Endothelial cell (in vitro differentiated cells): ENCODE measurements at places on chromosomes 7 and 10. TPM values are rescaled to one million over a fixed set of nuclear protein-coding genes. Genes with fewer than 3 reads are reported as not detected.
A peak's percentile ranks its signal among the peaks of the same experiment; 100 is the strongest.

C10orf67 gene
- total RNA-seq: not detected

DNA sequence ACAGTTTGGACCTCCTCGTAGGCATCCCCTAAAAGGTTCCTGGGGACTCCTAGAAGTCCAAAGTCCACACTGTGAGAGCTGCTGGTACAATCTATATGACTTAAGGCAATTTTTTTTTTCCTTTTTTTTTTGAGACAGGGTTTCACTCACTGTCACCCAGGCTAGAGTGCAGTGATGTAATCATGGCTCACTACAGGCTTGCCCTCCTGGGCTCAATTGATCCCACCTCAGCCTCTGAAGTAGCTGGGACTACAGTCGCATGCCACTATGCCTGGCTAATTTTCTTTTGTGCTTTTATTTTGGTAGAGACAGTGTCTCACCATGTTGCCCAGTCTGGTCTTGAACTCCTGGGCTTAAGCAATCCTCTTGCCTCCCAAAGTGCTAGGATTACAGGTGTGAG, 4.6 kb upstream of the SPOCK2 start:
- no peak overlapping the region for H3K27ac ChIP-seq
- peaks cover 3% of the 10 kb centered on the region for H3K36me3 ChIP-seq
- DNase-seq: no peak
- peaks cover 8% of the 10 kb centered on the region for H3K27me3 ChIP-seq
- peaks cover 17% of the 10 kb centered on the region for H3K4me1 ChIP-seq
- H3K4me3 ChIP-seq: no peak overlapping the region

SFMBT2 gene
- 16.0 TPM for total RNA-seq

PRPS1L1 gene
- not detected for total RNA-seq

GRCh38 chr10:37703114-37703513, 154.3 kb downstream of the ZNF248 start:
- peaks cover 9% of the 10 kb centered on the region for H3K27me3 ChIP-seq
- no peak overlapping the region for H3K27ac ChIP-seq
- no peak for DNase-seq
- H3K4me3 ChIP-seq: peak overlapping the region; percentile 37

ACTR3C gene
- 0.87 TPM for total RNA-seq

GPR85 gene
- 3.0 TPM for total RNA-seq

GRCh38 chr10:58844680-58845079, 331.8 kb upstream of the PHYHIPL start:
- peaks cover 1% of the 10 kb centered on the region for H3K27me3 ChIP-seq
- no peak overlapping the region for H3K27ac ChIP-seq
- H3K4me1 ChIP-seq: no peaks in the 10 kb centered on the region
- no peaks in the 10 kb centered on the region for H3K36me3 ChIP-seq

IRF5 gene
- total RNA-seq: 3.9 TPM

DNA sequence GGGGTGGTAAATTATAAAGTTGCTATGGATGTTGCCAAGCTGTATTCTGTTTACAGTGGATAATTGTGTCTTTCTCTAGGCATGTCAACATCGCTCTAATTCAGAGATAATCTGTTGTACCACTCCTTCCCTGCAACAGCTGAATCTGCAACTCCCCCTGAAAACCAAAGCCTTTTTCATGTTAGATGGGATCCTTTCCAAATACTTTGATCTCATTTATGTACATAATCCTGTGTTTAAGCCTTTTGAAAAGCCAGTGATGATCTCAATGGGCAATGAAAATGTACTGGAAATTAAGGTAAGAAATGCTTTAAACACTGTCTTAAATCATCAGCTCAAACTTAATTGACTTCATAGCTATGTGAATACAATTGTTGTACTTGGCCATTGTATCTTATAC, 91.0 kb downstream of the MET start:
- H3K4me3 ChIP-seq: no peak overlapping the region
- peaks cover 13% of the 10 kb centered on the region for H3K36me3 ChIP-seq
- no peak overlapping the region for H3K27ac ChIP-seq
- no peak for DNase-seq
- no peaks in the 10 kb centered on the region for H3K27me3 ChIP-seq
- H3K4me1 ChIP-seq: peaks cover 14% of the 10 kb centered on the region

- no peak overlapping the region for H3K27ac ChIP-seq
- no peak for DNase-seq
- H3K4me3 ChIP-seq: no peak overlapping the region
- H3K4me1 ChIP-seq: peaks cover 22% of the 10 kb centered on the region
- H3K36me3 ChIP-seq: peaks cover 57% of the 10 kb centered on the region
Observed at GRCh38 chr7:111866787-111867186, 304.5 kb upstream of the IMMP2L start.

- H3K4me3 ChIP-seq: no peak overlapping the region
- peaks cover 2% of the 10 kb centered on the region for H3K27me3 ChIP-seq
- no peak for DNase-seq
- no peaks in the 10 kb centered on the region for H3K36me3 ChIP-seq
- no peak overlapping the region for H3K27ac ChIP-seq
- H3K4me1 ChIP-seq: peaks cover 15% of the 10 kb centered on the region
Observed at GRCh38 chr7:148925836-148926235, 41.7 kb upstream of the EZH2 start.

EXOC6 gene
- 28.5 TPM for total RNA-seq

AKR1C4 gene
- total RNA-seq: not detected

GRCh38 chr10:89134963-89135362, 72.2 kb downstream of the CH25H start:
- peaks cover 3% of the 10 kb centered on the region for H3K27me3 ChIP-seq
- no peak overlapping the region for H3K27ac ChIP-seq
- no peak for DNase-seq
- H3K4me3 ChIP-seq: no peak overlapping the region
- H3K36me3 ChIP-seq: no peaks in the 10 kb centered on the region

GRCh38 chr10:66982792-66983474, 57.1 kb downstream of the LRRTM3 start:
- peak; percentile 4 for DNase-seq
- no peak overlapping the region for H3K27ac ChIP-seq
- H3K27me3 ChIP-seq: peaks cover 2% of the 10 kb centered on the region
- peaks cover 3% of the 10 kb centered on the region for H3K4me1 ChIP-seq
- no peaks in the 10 kb centered on the region for H3K36me3 ChIP-seq

CFAP43 gene
- 0.56 TPM for total RNA-seq

ADAM12 gene
- total RNA-seq: 9.0 TPM

GRCh38 chr10:86170255-86171108, 196.1 kb downstream of the GRID1 start:
- H3K27me3 ChIP-seq: peaks cover 10% of the 10 kb centered on the region
- no peaks in the 10 kb centered on the region for H3K36me3 ChIP-seq
- no peak for DNase-seq

GRCh38 chr10:36367362-36367761, 725.3 kb upstream of the FZD8 start:
- no peaks in the 10 kb centered on the region for H3K36me3 ChIP-seq
- no peak overlapping the region for H3K4me3 ChIP-seq
- H3K27ac ChIP-seq: no peak overlapping the region
- no peaks in the 10 kb centered on the region for H3K4me1 ChIP-seq

DNA sequence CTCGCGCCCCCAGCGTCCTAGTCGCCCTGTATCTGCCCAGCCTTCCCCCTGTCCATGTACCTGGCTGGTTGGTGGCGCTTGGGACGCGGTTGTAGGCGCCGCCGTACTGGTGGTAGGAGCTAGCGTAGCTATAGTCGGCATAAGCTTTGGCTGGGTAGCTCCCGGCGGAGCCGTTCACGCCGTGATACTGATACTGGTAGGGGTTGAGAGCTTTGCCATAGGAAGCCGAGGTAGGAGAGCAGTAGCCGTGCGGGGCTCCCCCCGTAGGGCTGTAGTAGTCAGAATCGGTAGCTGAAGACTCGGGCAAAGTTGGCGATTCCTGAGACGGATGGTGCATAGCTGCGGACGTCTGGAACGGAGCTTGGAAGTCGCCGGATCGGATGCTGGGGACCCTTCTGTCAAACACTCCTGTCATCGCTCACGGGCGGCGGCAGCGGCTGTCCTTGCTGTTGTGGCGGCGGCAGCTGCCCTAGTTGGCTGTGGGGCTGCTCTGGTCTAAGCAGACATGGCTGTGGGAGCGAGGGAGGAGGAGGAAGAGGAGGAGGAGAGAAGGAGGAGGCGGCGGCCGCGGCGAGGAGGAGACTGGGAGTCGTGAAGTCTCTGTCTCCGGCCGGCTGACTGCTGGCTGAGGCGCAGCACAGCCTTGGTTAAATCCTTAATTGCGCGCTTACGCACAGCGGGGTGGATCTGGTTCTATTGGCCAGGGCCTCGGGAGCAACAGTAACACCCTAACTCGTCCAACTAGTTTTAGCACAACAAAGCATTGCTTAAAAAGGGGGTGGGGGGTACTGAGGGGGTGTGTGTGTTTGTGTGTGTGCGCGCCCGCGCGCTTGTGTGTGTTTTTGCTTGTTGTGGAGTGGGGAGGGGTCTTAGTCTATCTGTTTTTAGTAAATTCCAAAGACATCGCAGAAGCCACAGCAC, at the start of gene DLX5:
Gene DLX5, minus strand, starts transcription at position 623 of the 921 bp plus-strand sequence. Its CDS starts 208 bp downstream, at position 415.
- H3K27ac ChIP-seq: no peak within 1 kb of the TSS
- DNase-seq: no peak
- H3K27me3 ChIP-seq: peaks cover 24% of the 10 kb centered on the region
- H3K4me1 ChIP-seq: peaks cover 58% of the 10 kb centered on the region

GRCh38 chr10:32298075-32298812, 48.7 kb downstream of the EPC1 start:
- peaks cover 11% of the 10 kb centered on the region for H3K4me1 ChIP-seq
- no peak for DNase-seq
- no peaks in the 10 kb centered on the region for H3K27me3 ChIP-seq
- H3K27ac ChIP-seq: peak overlapping the region; percentile 9
- no peak overlapping the region for H3K4me3 ChIP-seq
- H3K36me3 ChIP-seq: peaks cover 5% of the 10 kb centered on the region

- H3K36me3 ChIP-seq: peaks cover 45% of the 10 kb centered on the region
- H3K27me3 ChIP-seq: peaks cover 27% of the 10 kb centered on the region
- peak overlapping the region; percentile 100 for H3K4me3 ChIP-seq
Observed at GRCh38 chr10:102646610-102647442, 2.5 kb downstream of the TRIM8 start.

DNA sequence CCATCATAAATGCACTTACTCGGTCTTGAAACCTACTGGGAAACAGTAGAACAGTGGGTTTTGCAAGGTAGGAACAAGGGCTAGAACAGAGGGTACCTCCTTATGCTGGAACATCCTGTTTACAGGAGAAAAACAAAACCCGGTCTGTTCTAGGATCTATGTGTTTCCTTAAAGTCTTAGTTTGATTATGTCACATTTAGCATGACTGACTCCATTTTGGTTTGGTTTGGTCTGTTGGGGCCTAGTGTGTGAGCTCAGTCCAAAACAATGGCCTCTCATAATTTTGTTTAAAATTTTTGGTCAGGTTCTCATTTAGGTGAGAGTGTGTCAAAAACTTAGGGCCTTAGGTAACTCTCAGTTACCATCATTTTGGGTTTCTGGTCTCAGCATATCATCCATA, 96.3 kb upstream of the TRIM24 start:
- no peak for DNase-seq
- H3K36me3 ChIP-seq: peaks cover 4% of the 10 kb centered on the region
- no peaks in the 10 kb centered on the region for H3K4me1 ChIP-seq
- no peak overlapping the region for H3K27ac ChIP-seq
- no peak overlapping the region for H3K4me3 ChIP-seq
- H3K27me3 ChIP-seq: peaks cover 3% of the 10 kb centered on the region

- no peak overlapping the region for H3K27ac ChIP-seq
- no peaks in the 10 kb centered on the region for H3K4me1 ChIP-seq
- H3K27me3 ChIP-seq: peaks cover 2% of the 10 kb centered on the region
- DNase-seq: no peak
Observed at GRCh38 chr7:96734343-96734742, 24.7 kb upstream of the SEM1 start.

DNA sequence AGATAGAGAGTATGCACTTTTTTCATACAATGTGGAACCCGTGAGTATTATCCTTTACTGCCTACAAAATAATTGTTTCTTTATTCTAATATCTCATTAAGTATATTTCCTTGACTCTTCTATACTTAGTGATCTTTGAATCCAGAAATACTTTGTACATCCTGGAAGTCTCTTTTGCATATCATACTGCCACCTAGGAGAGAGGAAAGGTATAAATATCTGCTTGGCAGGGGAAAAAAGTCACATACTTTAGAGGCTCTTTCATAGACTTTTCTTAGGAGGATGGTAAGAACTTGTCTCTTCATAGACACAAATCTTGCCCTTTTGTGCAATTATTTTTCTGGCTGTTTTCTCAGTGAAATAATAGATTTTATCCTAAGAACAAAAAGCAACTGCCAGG, 436.0 kb downstream of the PAXIP1 start:
- peaks cover 10% of the 10 kb centered on the region for H3K4me1 ChIP-seq
- H3K27me3 ChIP-seq: no peaks in the 10 kb centered on the region
- DNase-seq: no peak
- H3K36me3 ChIP-seq: no peaks in the 10 kb centered on the region
- no peak overlapping the region for H3K4me3 ChIP-seq

DNA sequence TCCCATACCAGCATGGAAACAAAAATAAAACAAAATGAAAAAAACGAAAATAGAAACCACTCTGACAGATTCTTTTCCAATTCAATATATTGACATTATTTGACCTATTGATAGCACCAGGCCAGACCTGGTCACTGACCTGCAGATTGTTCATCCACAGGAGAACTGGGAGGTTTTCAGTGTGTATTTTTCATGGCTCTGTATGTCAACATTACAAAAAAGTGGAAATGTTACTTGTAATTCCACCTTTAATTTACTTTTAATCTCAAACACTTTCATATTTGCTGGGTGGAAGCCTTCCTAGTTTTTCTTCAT, 2.9 kb downstream of the HKDC1 start:
- H3K36me3 ChIP-seq: no peaks in the 10 kb centered on the region
- H3K4me1 ChIP-seq: peaks cover 20% of the 10 kb centered on the region
- H3K27ac ChIP-seq: no peak overlapping the region

CYP3A7 gene
- total RNA-seq: 0.18 TPM

HOGA1 gene
- 0.85 TPM for total RNA-seq

- H3K27ac ChIP-seq: peak overlapping the region; percentile 61
- peaks cover 4% of the 10 kb centered on the region for H3K27me3 ChIP-seq
- no peak for DNase-seq
- peak overlapping the region; percentile 62 for H3K4me3 ChIP-seq
- H3K36me3 ChIP-seq: peaks cover 40% of the 10 kb centered on the region
Observed at GRCh38 chr7:141671705-141672496, 30.1 kb downstream of the DENND11 start.

VAX1 gene
- 26.3 TPM for total RNA-seq

HGF gene
- total RNA-seq: 0.82 TPM

- H3K27me3 ChIP-seq: no peaks in the 10 kb centered on the region
- H3K36me3 ChIP-seq: no peaks in the 10 kb centered on the region
- no peak overlapping the region for H3K4me3 ChIP-seq
- DNase-seq: no peak
- H3K4me1 ChIP-seq: no peaks in the 10 kb centered on the region
Observed at GRCh38 chr7:26343837-26344236, 52.2 kb downstream of the SNX10 start.

ENTPD1 gene
- total RNA-seq: 102 TPM

- no peaks in the 10 kb centered on the region for H3K27me3 ChIP-seq
- DNase-seq: no peak
- peaks cover 21% of the 10 kb centered on the region for H3K4me1 ChIP-seq
Observed at GRCh38 chr7:29145553-29146056, 732 bp downstream of the CPVL start.
